Bronchial smooth muscle cell (primary cell): ENCODE measurements at places on chromosomes 7 and 10. TPM values are rescaled to one million over a fixed set of nuclear protein-coding genes. Genes with fewer than 3 reads are reported as not detected.

CALHM3 gene
- not detected in 2 replicates for total RNA-seq

HGF gene
- 59.0 and 126 TPM in 2 replicates for total RNA-seq

CALY gene
- 0.16 TPM in 1 of 2 replicates, not detected in the other for total RNA-seq

PRKG1 gene
- 28.5 and 39.7 TPM in 2 replicates for total RNA-seq

PAX4 gene
- total RNA-seq: not detected in 2 replicates
